ENCODE measurements at places on chromosomes 6 and 20. TPM values are rescaled to one million over a fixed set of nuclear protein-coding genes. Genes with fewer than 3 reads are reported as not detected.

ALDH8A1 gene
- polyA plus RNA-seq, result 3.0 TPM

HSF2 gene
- polyA plus RNA-seq, result 26.2 TPM

NFATC2 gene
- 4.4 TPM for polyA plus RNA-seq

C20orf141 gene
- not detected for polyA plus RNA-seq

DDAH2 gene
- polyA plus RNA-seq, result not detected

SAMD3 gene
- 0.74 TPM for polyA plus RNA-seq

DLK2 gene
- polyA plus RNA-seq, result 2.9 TPM

FOXF2 gene
- 0.85 TPM for polyA plus RNA-seq

DNA sequence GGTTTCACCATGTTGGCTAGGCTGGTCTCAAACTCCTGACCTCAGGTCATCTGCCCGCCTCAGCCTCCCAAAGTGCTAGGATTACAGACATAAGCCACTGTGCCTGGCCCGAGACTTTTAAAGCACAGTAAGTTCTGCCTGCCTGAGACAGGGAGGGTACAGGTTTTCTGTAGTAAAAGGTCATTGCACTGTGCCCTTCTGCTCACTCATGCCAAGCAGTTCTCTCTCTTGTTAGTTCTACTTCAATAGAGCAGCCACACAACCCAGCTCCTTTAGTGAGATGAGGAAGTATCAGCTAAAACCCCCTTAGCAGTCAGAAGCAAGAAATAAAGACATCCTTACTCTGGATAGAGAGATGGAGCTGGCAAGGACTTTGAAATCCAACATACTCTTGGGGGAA lies 52.4 kb upstream of the ARMH2 start:
- no peak for DNase-seq

GRCh38 chr6:53917464-53917842 lies 122.6 kb downstream of the LRRC1 start:
- no peak for DNase-seq

- no peak for DNase-seq
These were observed 220.4 kb upstream of the ARID1B start for GRCh38 chr6:156556811-156557210.

DNA sequence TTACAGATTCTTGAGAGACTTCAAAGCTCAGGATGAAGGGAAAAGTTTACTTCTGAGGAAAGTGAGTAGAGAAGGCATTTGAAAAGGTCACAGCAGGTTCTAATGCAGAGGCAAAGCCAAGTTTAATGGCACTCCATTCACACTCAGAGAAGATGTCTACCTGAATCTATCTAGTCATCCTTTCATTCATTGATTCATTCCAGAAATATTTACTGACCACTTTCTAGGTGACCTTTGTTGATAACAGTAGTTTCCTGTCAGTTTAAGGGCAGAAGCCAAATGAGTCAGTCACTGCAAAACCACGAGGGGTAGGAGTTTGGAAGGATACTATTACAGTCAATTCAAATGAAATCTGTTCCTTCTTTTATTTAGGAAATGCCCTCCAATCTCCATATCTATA lies 30.8 kb downstream of the FBXO5 start:
- no peak for DNase-seq

GRCh38 chr20:45344168-45344860 lies 3.9 kb downstream of the SDC4 start:
- no peak for DNase-seq

DNA sequence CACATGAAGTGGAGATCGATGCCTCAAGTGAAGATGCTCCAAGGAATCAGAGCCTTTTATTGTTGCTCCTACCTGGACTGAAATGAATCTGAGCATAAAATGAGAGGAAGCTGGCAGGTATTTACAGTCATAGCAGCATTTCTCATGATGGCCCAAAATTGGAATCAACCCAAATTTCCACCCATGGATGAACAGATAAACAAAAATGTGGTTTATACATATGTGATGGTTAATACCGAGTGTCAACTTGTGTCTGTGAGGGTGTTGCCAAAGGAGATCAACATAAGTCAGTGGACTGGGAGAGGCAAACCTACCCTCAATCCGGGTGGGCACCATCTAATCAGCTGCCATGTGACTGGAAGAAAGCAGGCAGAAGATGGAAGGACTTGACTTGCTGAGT lies 178.2 kb downstream of the PTPRT start:
- no peak for DNase-seq

DNA sequence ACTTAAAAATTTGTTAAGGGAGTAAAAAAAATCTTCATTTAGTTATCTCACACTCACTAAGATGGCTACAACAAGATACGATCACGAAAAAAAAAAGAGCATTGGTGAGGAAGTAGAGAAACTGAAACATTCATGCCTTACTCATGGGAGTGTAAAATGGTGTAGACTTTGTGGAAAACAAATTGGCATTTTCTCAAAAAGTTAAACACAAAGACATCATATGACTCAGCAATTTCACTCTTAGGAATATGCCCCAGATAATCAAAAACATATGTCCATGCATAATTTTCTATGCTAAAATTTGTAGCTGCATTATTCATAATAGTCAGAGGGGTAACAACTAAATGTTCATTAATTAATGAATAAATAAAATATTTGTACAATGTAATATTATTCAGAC lies 120.9 kb upstream of the IRAK1BP1 start:
- no peak for DNase-seq

GRCh38 chr6:7630792-7631191 lies 40.8 kb downstream of the SNRNP48 start:
- no peak for DNase-seq

- DNase-seq, result no peak
These were observed 201.2 kb downstream of the FOXA2 start for GRCh38 chr20:22383156-22383555.

GRCh38 chr6:10276106-10276505 lies 138.8 kb downstream of the TFAP2A start:
- no peak for DNase-seq

DNA sequence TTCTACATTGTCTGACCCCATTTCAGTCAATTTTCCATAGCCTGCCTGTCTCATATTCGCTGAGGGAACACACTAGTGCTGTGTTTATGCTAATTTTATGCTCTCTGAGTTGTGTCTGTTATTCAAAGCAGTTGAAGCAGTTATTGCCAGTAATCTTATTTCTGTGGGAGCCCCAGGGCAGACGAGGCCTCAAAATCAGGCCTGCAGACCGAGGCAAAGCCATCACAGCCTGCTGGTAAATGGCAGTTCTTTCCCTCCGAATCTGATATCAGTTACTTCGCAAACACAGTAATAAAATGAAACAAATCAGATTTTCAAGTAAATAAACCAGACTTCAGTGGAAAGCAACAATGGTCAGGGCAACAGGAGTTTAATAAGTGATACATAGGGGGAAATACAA lies 508.4 kb downstream of the PKHD1 start:
- DNase-seq, result no peak

DNA sequence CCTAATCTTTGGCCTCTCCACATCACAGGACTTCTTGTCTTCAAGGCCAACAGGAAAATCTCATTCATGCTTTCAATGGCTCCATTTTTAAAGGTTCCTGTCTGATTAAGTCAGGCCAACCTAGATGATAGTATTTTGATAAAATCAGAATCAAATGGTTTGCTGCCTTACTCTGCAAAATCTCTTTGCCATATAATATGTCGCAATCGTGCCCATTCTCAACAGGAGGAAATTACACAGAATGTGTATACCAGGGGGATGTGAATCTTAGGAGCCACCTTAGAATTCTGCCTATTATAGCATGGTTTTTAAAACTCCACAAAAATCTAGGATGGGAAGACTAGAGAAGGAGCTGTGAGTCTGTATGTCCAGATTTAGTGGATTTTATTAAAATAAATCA lies 612.9 kb upstream of the MAN1A1 start:
- no peak for DNase-seq

DNA sequence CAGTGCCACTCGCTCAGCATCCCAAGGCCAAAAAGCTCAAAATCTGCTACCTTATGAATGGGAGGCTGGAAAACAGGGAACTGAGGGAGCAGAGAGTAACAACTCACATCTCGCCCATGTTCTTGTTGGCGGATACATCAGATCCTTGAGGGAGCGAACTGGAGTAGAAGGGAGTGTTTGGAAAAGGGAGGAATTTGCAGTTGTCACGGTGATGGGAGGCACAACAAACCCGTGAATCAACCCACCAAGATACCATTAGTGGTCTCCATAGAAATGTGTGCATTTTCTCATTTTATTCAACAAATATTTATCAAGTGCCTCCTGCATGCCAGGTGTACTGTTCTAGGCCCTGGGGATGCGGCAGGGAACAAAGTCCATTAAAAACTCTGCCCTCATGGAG lies 212.1 kb downstream of the EYA2 start:
- DNase-seq, result no peak

GRCh38 chr20:52529826-52530225 lies 338.2 kb upstream of the ZFP64 start:
- DNase-seq, result no peak

- DNase-seq, result no peak
These were observed 36.6 kb upstream of the LTV1 start for GRCh38 chr6:143806282-143807102.

GRCh38 chr20:33709398-33709797 lies 10.7 kb downstream of the PXMP4 start:
- no peak for DNase-seq

DNA sequence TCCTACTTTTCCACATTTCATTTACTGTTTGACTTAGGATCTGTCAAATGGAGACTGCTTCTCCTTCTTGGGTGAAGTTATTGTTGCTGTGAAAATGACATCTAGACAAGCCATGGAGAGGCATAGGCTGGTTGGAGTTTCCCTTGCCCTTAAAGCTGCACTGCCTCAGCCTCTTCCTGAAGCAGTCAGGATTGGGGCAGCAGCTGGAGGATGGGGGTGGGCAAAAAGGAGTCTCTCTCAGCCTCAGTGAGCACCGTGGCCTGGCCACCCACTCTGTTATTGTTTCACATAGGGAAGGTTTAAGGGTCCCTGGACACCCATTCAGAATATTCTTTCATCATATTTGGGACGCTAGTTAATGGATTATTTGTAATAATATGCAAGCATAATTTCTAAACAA lies 7.7 kb upstream of the ZBTB24 start:
- no peak for DNase-seq

DNA sequence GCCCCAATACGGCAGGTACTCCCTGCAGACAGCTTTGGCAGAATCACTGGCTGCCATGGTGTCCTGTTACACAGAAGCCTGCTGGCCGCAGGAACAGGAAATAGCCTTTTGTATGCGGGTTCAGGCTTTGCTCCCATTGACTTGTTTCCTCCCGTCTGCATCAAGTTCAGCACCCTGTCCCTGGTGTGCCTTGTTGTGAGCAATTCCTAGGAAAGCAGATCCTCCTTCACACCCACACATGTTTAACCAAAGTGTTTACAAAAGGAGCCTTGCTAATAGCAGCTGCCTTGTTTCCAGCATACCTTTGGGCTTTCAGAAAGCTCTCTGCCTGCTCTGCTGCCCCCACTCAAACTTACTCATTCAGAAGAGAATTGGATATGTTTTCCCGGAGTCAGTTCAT lies 127.2 kb upstream of the SUPT3H start:
- DNase-seq, result no peak

- no peak for DNase-seq
These were observed 2.7 kb upstream of the MCCD1 start for GRCh38 chr6:31525932-31526591.

DNA sequence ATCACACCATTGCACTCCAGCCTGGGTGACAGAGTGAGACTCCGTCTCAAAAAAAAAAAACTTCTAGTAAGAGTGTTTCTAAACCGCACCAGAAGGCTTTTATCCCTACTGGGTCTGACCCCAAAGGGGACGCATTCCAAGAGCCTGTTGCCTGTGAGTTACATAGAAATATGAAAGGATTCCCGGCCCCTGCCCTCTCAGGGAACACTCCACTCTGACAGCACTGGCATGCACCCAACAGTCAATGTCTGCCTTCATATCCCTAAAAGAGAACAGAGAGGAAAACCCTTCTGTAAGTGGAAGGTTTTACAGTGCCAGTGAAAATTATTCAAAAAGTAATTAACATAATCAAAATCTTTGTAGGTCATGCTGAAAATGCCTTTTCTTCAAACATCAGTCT lies 117.1 kb upstream of the PTPRT start:
- DNase-seq, result no peak

DNA sequence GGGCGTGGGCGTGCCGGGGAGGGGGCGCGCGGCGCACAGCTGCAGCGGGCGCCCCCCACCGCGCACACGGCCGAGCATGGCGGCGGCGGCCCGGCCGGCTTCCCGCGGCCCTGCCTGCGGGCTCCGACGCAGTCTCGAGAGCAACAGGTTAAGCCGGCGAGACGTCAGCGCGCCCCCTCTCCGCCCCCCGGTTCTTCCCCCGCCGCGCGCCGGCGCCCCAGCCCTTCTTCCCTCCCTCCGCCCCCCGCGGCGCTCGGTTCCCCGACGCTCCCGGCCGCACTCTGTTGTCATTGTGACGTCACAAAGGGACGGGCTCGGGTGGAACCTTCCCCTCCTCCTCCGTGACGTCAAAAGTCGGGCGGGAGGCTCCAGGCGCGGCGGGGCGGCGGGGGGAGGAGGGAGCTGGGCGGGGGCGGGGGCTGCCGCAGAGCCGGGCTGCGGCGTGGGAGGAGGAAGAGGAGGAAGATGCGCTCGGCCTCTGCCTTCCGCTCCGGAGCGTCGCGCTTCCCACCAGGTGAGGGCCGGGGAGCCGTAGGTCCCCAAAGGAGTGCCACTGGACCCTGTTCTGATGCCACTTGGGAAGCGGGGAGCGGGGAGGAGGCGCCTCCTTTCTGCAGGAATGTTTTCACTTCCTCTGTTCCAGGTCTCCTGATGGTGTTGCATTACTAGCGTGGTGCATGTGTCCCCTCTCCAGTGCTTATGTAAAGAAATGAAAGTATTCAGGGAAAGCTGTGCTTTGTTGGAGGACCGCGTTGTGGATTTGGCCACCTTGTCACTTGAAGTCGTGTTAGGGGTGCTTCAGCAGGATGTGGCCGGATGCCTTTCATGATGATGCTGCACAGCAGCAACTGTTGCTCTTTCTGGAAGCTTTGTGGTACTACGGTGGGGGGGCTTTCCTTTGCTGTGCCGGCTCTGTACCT lies 2.8 kb downstream of the JARID2 start:
- peak; percentile 97 for DNase-seq

DNA sequence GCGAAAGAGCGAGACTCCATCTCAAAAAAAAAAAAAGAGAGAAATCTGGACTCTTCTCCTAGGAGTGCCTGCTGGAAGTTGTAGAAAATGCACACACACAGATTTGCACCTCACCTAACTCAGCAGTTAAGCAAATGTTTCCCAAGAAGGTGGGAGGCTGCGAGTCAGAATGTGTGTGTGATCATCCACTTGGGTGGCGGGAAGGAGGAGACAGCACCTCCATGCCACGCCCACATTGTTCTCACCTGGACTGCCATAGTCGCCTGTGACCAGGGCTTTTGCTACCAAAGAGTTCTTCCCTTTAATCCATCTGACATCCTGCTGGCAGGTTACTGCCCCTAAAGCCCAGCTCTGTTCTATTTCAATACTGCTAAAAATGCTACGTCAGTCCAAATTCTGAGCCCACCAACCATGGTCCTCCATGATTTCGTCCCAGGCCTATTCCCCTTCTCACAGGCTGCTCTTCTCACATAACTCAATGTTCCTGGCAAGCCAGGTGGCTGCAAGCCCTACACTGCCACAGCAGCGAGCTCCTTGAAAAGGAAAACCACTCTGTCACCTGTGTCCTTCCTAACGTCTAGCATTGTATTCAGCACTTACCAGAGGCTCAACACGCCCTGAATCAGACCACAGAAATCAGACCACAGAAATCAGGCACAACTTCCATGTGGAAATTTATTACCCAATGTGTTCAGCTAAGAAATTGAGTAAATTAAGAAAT lies 77.5 kb downstream of the PSMG4 start:
- no peak for DNase-seq

GRCh38 chr20:33878583-33878982 lies 67.4 kb downstream of the CHMP4B start:
- DNase-seq, result no peak

- no peak for DNase-seq
These were observed 5.2 kb downstream of the EBF4 start for GRCh38 chr20:2697768-2698167.

Data from muscle of arm (tissue), 14 donors.